Kidney (tissue), 22 donors: ENCODE measurements at places on chromosomes 11 and 22.

- DNase-seq, result no peak
Observed at GRCh38 chr11:93024369-93024768, 54.9 kb downstream of the MTNR1B start.

GRCh38 chr11:116776522-116776984, 3.8 kb upstream of the BUD13 start:
- DNase-seq, result no peak

DNA sequence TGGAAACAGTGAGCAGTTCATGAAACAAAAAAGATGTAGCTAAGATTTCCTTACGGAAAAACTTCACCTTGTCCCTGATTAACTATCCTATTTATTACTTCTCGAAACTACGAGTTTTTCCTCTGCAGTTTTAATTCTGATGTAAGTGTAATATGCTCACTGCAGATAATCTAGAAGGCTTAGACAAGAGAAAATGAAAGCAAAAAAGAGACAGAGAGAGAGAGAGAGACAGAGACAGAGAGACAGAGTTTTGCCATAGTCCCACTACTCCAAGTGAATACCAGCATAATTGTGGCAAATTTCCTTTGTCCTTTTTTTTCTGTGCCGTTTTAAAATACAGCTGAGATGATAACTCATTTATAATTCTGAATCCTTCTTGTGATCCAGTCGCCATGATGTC, 24.8 kb downstream of the FSHB start:
- no peak for DNase-seq

GRCh38 chr22:29570912-29571549, 9.9 kb downstream of the NIPSNAP1 start:
- no peak for DNase-seq

- DNase-seq, result no peak
Observed at GRCh38 chr22:39151329-39151975, 1.0 kb downstream of the CBX7 start.

- peak; percentile 56 for DNase-seq
Observed at GRCh38 chr11:69156235-69156639, 502 bp downstream of the SMIM38 start.

GRCh38 chr11:40292721-40293508, 1166.5 kb downstream of the LRRC4C start:
- peak; percentile 76 for DNase-seq

DNA sequence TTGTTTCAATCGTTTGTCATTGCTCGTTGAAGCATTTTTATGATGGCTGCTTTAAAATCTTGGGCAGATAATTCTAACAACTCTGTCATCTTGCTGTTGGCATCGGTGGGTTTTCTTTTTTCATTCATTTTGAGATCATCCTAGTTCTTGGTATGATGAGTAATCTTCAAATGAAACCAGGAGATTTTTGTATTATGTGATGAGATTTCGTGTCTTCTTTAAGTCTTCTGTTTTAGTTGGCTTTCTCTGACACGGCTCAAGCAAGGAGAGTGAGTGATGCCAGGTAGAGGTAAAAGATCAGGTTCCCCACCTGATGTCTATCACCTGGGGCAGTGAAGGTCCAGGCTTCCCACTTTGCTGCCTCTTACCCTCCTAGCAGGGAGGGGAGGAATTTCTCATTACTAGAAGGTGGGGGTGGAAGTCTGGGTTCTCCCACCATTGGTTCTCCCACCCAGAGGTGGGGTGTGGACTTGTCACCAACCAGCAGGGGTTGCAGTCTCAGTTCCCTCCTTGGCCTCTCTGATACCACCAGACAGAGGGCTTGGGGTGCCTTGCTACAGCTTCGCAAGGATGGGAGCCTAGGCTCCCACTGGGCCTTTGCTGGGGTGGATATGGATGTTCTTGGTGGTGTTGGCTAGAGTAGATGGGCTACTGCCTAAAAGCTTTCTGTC, 12.9 kb downstream of the CDC45 start:
- no peak for DNase-seq

DNA sequence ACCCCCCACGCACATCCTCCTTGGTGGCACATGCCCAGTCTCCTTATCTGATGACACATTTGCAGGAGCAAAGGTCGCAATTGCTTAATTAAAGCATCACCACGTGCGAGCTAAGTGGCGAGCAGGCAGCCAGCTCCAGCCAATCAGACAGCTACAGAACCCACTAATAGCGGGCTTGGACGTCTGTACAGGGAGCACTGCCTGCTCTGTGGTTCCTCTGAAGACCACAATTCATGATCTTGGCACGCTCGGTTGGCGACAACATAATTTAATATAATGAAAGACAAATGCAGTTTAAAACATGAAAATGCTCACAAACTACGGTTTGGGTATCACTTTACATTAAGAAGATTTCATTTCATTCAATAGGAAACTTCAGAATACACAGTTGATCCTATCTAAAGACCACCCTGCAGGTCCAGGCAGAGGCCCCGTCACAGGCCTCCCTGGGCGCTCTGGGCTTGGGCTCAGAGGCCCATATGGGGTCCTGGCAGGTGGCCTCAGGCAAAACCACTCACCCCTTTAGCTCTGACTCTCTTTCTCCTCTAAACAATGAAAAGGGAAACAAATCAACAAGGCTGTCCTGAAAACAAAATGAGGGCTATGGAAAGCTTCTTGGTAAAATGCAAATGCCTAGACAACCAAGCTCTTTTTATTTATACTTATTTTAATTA, 10.4 kb downstream of the PACSIN2 start:
- DNase-seq, result no peak

DNA sequence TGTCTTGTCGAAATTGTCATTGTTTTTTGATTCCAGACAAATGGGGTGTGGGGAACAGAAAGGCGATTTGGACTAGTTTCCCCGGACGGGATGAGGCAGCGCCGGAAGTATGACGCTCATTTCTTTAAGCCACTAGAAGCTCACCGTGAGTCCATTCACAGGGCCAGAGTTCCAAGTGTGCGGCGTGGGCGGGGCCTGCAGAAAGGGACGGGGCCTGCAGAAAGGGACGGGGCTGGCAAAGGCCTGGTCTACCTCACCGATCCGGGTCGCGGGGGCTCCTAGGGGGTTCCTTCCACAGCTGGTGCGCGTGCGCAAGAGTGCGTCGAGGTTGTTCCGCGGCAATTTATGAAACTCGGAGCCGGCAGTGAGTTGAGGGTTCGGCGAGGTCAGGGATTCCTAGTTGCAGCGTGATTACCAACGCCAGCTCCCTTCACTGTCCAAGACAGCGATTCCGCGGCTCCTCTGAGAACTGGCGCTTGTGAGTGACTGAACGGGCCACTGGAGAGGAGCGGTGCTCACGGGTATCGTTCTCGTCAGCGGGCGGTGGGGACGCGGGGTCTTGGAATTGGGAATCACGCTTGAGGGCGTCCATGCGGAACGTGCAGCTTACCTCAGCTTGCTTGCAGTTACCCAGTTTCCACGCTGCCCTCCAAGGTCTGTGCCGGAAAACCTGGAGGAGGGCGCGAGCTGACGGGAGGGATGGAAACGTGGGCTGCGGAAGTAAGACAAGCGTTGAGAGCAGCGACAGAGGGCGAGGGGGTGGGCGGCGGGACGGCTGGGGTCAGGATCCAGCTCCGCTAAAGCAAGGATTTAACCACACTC, at the start of gene ZNF215:
Gene ZNF215, plus strand, starts transcription at position 219 of the 822 bp plus-strand sequence. CDS start 5,847 bp downstream, outside the sequence.
- DNase-seq, result peak; percentile 87

GRCh38 chr22:50001388-50002231, 11.0 kb downstream of the IL17REL start:
- no peak for DNase-seq

DNA sequence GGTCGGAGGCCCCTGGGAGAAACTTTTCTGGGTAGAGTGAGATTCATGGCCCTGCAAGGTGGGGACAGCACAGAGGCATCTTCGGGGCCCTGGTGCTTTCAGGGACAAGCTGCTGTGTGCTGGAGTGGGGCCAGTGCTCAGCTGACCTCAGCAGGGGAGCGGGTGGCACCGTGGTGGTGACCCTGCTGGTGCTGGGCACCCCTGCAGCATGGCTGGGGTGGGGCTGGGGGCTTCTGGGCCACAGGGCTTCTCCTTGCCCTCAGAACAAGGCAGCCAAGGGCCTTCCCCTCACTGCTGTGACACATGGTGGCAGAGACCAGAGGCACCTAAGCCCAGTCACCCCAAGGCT, 24.9 kb upstream of the GNB1L start:
- no peak for DNase-seq

- peak; percentile 71 for DNase-seq
Observed at GRCh38 chr11:107928767-107929507, 689 bp downstream of the RAB39A start.

- DNase-seq, result peak; percentile 96
Observed at GRCh38 chr11:118791111-118791960, at the start of gene DDX6. TSS of gene DDX6 (minus strand) at chr11:118791164. CDS start at chr11:118786251, 4,913 bp downstream.

DNA sequence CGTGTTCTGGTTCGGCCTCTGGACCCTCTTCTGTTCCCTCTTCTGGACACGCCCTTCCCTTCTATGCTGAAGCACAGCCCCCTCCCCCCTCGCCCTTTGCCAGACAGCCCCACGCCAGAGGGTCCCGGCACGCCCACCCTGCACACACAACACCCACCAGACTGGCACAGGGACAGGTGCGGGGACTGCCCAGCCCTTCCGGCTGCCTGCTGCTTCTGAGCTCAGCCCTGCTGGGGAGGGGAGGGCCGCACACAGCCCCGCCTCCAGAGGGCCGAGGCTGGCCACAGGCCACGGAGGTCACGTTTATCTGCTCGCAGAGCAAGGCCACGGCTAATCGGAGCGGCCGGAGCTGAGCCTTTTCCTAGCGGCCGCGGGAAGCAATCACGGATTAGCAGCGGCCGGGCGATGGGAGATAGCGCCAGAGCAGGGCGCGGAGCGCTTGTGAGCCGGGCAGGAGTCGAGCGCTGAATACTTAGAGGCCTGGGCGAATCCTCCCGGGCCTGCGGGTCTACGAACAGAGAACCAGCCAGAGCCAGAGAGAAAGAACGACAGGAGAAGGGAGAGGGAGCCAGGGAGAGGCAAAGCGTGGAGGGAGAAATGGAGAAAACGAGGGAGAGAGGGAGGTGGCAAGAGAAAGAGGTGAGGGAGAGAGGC, 21.5 kb downstream of the OTUB1 start:
- peak; percentile 80 for DNase-seq

DNA sequence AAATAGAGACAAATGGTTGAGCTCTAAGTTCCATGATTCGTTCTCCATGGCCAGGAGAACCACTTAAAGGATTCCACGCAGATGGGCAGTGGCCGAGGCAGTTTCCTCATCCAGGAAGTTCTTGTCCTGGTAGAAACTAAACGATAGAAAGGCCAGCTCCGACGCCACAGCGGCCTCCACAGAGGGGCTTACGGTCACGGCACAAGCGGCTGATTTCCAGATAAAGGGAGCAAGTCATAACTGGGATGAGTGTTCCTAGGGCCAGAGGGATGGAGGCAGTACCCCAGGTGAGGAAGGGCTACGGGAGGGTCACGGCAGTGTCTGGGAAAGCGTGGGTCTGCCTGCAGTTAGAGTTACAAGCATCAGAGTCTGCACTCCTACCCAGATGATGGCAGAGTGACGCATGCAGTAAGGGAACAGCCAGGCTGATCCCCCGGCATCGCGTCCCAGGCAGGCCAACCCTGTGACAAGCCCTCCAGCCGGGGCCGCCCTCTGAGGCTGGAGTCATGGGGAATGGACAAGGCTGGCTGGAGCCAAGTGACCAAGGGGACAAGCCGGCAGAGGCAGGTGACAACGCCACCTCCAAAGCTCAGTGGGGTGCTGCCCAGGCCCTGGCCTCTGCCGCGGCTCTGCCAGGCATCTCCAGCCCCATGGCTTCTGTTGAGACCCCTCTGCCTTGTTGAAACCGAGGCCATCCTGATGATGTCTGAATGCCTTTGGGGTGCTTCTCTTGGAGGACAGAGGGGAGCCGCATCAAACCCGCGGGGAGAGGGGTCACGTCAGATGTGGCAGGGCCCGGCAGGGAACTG, 475.1 kb downstream of the BRD1 start:
- peak; percentile 59 for DNase-seq

DNA sequence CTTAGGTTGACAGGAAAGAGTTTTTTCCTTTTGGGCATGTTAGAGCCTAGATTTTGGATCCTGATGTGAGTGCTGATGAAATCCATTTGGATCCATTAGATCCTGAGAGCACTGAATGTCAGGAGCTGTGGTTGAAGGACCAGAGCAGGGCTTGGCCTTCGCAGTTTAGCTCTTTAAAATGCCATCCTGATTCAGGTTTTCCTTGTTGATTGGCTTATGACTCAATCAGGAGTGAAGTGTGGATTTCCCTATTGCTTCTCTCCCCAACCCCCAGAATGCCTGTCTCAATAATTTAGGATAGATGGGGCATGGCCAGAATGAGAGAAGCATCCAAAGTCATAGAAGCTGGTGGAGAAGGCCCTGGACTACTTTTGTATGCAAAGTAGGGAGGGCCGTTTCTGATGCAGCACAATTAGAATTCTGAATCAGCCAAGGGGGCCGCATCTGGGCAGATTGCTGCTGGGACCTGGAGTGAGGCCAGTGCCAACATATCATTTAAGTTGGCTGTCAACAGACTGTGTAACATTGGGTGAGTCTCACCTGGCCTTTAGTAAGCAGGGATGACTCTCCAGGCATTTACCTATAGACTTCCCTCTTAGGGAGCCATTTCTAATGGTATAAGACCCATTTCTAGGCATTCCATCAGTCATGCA, 80.5 kb downstream of the TEAD1 start:
- DNase-seq, result no peak

- DNase-seq, result no peak
Observed at GRCh38 chr11:106424111-106424510, 346.6 kb downstream of the AASDHPPT start.

DNA sequence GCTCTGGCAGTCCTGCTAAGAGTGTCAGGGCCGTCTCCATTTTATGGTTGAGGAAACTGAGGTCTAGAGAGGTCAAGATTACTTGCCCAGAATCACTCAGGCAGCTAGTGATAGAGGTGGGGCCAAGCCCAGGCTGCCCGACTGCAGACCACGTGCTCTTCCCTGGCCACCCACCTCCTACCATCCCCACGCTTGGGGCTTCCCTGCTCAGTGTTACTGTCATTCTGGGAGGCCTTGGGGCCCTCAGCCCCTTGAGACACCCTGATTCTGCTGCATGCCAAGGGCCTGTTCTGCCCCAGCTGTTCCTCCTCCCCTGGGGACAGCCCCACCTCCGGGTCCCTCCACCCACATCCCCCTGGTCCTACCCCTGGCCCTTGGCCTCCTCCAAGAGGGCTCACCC, 17.2 kb upstream of the TAB1 start:
- DNase-seq, result no peak

DNA sequence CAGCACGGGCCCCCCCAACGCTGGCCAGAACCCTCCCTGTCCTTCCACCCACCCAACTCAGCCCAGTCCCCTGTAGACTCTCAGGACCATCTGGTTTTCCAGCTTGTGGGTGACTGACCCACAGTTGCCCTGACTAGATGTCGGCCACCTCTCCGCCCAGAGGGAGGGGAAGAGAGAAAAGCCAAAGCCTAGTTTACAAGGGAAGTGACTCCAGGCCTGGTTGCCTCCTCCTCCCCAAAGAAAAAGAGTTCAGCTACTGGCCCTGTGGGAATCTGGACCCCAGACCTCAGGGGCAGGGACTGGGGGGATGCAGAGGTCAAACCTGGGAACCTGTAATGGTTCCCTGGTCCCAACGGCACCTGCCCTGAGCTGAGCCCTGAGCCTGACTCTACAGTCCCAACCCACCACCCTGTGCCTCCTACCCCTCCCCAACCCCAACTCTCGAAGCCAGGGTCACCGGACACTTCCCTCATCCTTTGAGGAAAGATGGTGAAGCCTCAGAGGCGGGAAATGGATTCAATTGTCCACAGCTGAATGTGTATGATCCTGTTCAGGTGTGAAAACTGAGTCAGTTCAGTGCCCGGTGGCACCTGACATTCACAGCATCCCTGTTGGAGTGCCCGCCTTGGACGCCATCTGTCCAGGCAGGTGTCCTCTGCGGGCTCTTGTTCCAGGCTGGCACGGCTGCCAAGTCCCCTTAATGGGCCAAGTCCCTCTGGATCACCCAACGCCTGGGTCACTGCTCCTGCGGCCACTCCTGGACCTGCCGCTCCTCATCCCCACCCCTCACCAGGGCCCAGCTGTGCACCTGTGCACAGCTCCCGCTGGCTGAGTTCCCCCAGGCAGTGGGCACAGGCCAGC, 21.0 kb upstream of the WNT7B start:
- peak; percentile 48 for DNase-seq
